ENCODE measurements at places on chromosomes 5 and 9.

DNA sequence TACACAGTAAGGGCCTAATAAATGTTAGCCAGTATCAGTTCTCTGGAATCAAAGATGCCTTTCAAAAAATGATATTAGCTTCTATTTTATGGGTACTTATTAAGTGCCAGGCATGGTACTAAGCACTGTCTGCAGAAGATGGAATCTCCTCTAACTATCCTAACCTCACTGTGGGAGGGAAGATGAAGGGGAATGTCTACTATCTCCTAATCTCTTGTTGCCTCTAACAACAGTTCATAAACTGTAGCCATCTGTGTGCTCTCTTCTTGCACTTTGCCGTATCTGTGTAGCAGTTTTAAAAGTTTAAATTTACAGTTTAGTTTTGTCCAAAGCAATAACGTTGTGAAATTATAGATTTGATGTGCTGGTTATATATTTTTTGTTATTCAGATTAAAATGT lies 99.6 kb upstream of the CCDC112 start:
- DNase-seq: no peak

DNA sequence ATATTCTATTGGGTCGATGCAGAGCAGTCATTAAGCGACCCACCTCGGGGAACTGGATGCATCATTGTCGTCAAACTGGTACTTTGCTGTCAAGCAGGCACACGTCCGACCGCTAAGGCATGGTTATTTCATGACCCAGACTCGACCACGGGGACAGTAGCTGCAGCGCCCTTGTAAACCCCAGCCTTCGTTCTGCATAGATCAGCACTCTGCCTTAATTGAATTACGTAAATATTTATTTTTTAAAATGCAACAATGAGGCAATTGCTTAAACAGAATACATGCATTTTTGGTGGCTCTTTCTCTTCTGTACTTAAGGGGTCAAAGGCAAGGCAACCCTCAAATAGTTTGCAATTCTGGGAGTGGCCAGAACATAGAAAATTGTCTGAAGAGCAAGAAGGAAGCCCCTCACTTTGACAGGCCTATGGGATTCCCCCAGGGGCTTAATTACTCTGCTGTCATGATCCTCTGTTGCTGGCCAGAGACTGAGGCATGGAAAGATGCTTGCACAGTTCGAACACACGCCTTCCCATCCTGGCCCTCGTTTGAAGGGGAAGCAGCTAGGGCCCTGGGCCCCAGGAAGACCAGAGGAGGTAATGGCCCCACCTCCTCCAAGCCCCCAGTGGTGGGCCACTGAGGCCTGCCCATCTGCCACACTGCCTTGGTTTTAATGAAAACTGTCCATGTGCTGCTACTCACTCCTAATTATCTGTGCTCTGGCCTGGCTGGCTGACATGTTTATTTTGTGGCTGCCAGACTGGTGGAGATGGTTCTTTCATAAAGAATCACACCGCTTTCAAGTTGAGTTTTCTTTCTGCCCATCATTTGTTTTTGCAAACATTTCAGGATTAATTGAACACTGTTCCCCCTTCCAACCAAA lies 169.7 kb upstream of the MAST4 start:
- DNase-seq: no peak

- DNase-seq: no peak
Observed at GRCh38 chr5:36613241-36613640, 6.8 kb downstream of the SLC1A3 start.

DNA sequence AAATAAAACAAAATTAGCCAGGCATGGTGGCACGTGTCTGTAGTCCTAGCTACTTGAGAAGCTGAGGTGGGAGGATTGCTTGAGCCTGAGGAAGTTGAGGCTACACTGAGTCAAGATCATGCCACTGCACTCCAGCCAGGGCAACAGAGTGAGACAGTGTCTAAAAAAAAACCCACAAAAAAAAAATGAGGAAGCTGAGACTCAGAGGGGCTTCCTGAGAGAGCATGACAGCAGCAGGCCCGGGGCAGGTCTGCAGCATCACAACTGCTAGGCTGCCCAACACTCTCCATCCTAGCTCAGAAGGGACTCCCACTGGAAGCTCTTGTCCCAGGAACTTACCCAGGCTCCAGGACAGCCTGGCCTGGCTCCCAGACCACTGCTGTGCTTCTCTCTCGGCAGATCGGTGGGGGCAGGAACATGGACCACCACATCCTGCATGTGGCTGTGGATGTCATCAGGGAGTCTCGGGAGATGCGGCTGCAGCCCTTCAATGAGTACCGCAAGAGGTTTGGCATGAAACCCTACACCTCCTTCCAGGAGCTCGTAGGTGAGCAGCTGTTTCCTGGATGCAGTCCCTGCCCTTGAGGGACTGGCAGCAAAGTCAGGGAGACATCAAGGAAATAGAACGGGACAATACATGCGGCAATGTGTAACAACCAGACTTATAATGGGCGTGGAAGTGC lies 19.1 kb downstream of the PTGS1 start:
- DNase-seq: no peak

- DNase-seq: no peak
Observed at GRCh38 chr5:137636099-137636498, 99.8 kb downstream of the KLHL3 start.

DNA sequence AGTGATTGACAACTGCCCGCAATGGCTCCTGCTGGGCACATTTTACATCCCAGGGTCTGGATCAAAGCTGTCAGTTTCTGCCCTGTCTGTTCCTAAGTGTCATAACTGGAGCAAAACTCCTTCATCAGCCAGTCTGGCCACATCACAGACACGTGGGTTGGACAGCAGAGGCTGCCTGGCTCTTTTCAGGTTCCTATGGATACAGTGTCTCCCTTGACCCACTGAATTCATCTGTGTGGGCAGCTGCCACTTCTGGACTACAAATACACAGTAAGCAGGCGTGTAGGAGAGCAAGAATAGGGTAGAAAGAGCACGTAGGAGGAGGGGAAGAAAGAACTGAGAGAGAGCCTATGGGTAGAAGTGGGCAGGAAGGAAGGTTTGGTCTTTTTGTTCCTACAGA lies 238.0 kb downstream of the ENC1 start:
- DNase-seq: no peak

DNA sequence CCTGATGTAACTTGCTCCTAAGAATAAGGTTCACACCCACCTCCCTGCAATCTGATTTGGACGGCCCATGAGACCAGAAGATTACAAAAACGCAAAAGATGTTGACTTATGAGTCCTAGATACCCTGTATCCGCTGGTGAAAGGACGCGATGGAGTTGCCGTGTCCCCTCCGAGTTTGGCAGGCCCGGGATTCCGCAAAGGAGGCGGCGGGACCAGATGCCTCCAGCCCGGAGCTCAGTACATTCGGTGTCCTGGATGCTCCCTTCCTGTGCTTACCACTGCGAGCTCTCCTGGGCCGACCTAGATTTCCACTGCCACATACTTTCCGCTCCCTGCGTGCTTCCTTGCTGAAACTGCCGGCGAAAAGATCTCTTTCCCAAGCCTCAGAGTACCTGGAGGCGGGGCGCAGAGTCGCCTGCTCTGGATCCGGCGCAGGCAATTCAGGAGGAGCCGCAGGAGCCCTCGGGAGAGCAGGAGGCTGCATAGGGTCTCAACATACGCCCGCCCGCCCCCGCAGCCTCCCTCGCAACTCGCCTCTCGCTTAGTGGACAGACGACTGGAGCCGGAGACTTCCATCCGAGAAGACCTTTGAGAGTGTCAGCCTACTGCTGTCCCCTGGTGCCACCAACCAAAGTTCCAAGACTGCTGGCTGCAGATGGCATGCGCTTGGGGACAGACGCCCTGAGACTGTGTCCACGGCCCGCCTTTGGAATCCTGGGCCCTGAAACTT lies 39.8 kb downstream of the ANXA2R start:
- DNase-seq: no peak

GRCh38 chr5:94944160-94944559 lies 325.7 kb downstream of the SLF1 start:
- DNase-seq: no peak

DNA sequence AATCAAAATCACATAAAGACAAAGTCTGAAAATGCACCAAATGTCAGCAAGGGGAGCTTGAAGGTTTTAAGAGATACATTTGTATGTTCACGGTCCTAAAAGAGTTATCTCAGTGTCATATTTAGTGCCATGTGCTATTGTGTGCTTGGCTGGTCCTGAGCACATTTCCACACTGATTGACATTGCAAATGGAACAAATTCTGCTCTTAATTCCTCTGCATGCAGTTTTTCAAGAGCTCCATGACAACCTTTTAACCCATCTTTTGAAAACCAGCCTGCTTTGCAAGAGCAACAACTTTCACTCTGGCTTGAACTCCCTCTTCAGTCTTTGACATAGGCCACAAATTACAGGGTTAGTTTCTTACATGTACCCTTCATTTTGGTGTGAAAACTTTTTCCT lies 175.4 kb upstream of the ACTBL2 start:
- DNase-seq: no peak

DNA sequence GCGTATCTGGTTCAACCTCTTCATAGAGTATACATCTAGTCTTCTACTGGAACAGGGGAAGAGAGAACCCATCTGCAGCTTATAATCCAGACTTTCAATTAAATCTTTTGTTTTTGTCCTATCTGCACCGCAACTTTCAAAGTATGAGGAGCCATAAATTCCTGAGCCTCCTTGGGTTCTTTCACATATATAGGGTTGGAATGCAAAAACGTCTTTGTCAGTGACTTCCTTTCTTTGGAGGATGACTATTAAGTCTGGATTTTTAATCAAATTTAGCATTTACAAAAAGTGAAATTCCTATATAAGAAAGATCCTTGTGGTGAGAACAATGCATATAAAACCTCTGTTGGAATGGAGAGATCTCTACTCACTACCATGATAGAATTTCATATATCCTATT lies 370.8 kb downstream of the TMEM38B start:
- no peak for DNase-seq

- DNase-seq: no peak
Observed at GRCh38 chr5:36089989-36090388, 23.3 kb upstream of the UGT3A2 start.

DNA sequence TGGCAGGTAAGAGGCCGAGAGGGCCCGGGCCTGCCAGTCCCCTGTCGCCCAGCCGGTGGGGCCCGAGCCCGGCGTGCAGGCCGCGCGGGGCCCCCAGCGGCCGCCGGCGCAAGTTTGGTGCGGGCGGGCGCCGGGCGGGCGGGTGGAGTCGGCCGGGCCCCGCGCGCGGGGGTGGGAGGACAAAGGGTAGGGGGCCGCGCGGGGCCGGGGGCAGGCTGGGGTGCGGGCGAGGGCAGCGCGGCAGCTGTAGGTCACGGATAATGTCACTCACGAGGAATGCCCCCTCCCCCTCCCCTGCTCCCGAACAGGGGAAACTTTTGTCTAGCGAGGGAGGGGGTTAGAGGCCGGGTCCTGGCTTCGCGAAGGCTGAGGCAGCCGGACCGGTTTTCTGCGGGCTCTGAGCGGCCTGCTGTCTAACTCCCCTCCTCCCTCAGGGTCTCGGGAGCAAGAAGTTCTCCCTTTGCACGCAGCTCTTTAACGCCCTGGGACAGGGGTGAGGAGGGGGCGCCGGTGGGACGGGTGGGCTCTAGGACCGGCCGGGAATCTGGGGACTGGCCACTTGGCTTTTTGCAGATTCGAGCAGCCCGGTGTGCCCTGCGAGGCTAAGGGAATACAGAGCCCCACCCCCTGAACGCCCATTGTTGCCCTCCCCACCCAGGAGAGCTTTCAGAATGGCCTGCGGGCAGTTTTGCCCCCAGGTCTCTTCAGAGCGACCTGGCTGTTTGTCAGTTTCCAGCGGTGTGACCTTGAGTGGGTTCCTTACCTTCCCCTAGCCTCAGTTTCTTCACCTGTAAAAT lies 21.3 kb upstream of the NDST1 start:
- DNase-seq: peak; percentile 20
